RWPE2 (cell line): ENCODE measurements at places on chromosomes 7 and 10.

GRCh38 chr10:102514487-102515311 is 10.9 kb downstream of the SUFU start:
- peak; percentile 19 for DNase-seq

GRCh38 chr7:36682102-36682501 is 42.2 kb downstream of the AOAH start:
- no peak for DNase-seq

GRCh38 chr10:120962756-120963593 is 111.8 kb downstream of the WDR11 start:
- no peak for DNase-seq

DNA sequence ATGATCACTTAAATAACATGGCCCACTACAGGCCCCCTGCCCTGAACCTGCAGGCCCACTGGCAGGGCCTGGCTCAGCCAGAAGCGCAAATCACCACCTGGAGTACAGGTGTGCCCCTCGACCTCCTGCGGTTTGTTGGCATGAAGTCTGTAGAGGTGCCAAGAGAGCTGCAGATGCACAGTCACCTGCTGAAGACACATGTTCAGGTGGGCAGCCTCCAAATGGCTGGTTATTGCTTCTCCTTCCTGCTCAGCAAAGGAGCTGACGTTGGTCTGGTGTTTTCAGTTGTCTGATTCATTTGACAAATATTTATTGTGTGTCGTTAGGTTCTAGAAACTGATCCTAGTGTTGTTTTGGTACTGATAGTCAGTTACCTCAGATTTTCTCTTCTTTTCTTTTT is 29.0 kb downstream of the DHTKD1 start:
- peak; percentile 67 for DNase-seq

DNA sequence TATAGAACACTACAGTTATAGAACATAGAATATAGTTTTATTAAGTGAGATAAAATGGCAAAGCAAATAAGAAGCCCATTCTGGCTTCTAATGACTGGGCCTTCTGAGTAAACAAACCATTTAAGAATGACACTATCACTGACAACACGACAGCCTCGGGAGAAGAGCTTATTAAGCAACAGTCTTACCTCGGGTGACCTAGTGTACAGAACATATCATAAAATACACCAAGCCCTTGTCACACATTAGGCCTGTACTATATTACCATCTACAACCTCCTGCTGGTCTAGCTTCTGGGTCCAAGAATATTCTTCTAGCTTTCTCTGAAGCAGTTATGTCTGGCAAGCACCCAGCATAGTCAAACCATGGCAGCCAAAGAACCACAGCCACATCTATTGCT is 32.0 kb downstream of the CCDC186 start:
- no peak for DNase-seq

DNA sequence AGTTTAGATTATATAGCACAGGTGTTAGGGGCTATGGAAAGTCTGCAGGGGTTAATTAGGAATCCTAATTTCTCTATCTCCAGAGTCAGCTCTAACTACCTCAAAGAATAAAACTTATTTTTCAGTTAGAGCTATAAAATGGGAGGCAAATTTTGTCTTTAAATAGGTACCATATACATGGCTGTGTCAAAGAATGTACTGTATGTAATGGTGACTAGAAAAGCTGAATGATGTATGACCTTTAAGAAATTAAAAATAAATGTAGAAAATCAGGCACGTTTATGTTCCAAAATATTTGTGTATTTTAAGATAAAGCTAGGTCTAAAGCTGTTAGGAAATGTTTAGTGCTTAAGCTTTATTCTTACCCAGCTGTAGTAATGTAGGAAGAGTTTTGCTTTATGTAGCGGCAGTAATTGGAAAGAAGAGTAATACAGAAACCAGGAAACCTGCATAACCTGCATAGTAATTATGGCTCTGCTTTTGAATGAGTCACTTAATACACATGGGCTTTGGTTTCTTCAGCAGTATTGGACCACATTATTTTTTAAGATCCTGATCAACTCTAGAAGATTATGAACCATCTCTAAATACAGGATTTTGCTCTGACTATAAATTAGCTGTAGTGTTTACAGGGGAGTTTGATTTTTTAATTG is 85.0 kb downstream of the KMT2E start:
- no peak for DNase-seq

DNA sequence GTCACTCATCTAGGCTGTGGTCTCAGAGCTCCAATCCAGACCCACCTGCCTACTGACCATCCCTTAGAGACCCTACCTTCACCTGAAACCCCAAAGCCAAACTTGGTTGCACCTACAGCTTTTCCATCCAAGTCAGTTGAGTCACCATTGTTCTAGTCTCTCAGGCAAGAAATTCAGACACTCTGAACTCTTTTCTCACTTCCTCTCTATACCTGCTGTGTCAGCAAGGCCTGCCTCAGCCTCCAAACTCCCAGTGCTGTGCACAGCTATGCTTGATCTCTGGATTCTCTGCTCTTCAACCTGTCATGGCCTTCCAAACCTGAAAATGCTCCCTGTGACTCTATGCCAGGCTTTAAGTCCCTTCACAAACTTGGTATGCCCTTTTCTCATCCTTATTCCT is 47.4 kb upstream of the MTURN start:
- DNase-seq = no peak

GRCh38 chr7:33107136-33108066 is 1.8 kb downstream of the RP9 start:
- DNase-seq = no peak

DNA sequence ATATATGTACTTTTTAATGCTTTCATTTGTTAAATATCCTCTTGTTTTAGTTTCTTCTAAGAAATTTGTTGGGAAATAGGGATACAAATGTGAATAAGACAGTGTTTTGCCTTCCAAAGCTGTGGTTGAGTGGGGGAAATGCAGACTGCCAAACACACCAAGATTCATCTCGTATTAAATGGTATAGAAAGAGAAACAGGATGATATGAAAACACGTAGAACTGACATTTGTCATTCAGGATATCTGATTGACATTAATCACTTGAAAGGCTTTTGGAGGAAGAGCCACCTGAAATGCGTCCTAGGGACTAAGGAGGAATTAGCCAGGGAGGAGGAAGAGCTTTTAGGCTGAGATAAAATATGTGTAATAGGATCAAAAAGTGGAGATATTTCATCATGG is 287.4 kb upstream of the SEMA3C start:
- DNase-seq = no peak

GRCh38 chr7:133584956-133585668 is 332.2 kb downstream of the EXOC4 start:
- no peak for DNase-seq

DNA sequence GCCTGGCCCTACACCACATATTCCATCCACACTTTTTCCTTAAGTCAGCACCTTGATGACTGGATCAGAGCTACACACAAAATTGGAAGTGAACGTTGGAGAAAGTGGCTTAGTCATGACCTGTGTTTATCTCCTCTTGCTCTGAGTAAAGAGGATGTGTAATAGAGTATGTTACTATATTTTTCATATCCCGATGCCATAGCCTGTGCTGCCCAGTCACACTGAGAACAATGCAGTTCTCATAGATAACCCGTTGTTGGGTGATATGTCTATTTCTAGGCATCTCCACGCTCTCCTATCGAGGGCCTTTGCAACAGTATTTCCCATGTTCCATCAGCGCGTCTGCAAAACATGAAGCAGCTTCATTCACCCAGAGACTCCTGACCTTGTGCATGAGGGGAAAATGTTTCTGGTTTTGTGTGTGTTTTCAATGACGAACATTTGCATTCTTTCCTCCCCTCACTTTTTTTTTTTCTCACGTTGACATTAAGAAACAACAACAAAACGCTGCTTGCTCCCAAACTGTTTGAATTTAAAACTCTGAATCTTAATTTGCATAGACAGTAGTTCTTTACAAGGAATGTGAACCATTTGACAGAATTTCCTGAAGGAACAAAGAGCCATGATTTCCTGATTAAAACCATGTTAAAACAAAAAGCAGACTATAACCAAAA is 43.4 kb downstream of the GRK5 start:
- no peak for DNase-seq

GRCh38 chr10:71739358-71739900 is 19.9 kb upstream of the C10orf105 start:
- no peak for DNase-seq

GRCh38 chr10:43292755-43293676 is 26.2 kb upstream of the RASGEF1A start:
- no peak for DNase-seq

GRCh38 chr7:23373151-23374004 is 74.2 kb downstream of the MALSU1 start:
- no peak for DNase-seq

DNA sequence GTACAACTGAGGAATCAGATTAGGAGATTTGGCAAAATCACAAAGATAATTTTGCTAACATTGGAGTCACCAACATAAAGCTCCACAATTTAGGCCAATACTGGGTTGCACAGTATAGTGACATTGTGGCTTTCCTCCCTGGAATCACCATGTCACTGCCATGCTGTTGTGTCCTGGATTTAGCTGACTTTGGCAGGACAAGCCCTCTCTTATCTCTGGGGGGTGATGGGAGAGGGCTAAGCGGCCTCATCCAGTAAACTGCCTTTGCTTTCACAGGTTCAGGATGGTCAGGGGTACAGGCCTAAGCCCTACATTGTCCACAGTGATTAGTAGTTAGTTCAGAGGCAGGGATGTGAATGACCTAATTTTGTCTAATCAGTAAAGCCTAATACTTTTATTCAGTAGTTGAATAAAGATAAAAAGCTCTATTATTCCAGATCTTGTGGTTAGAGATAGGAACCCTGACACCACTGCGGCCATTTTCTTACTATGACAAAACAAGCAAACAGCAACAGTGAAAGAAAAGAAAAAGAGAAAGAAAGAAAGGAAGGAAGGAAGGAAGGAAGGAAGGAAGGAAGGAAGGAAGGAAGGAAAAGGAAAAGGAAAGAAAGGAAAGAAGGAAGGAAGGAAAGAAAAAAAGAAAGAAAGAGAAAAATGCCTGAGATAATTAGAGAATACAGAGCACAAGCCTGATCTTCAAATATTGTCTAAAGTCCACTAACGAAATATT is 140.1 kb downstream of the ETV1 start:
- DNase-seq = no peak

DNA sequence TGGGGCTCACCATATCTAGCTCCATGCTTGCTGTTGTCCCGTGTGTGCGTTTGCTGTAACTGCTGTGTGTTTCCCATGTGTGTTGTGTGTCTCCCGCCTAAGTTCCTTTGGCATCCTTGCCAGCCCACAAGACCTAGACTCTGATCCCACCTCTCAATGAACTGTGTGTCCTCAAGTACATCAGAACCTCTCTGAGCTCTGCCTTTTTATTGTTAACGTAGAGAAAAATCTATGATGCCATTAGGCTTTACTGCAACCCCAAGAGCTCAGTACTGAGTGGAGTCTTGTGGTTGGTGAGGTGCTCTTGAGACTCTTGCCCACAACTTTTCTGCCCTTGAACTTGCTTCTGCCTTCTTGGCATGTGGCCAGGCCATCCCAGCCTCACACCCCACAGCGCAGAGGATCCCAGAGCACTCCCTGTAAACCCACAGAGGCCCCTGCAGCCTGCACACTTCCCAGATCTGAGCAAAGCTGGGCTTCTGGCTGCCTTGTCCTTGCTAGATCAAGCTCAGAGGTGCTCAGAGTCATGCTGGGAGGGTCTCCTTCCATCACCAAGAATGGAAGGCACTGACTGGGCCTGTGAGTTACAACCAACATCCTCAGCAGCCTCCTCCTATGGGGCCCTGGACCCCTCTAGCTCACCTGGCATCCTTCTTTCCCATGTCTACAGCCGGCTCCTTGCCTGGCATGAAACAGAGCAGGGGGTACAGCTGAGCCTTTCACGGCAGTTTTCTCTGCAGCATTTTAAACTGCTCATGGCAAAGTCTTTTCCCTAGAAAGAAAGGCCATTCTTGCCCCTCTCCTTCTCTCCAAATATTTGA is 643.4 kb downstream of the ACTR3B start:
- no peak for DNase-seq

DNA sequence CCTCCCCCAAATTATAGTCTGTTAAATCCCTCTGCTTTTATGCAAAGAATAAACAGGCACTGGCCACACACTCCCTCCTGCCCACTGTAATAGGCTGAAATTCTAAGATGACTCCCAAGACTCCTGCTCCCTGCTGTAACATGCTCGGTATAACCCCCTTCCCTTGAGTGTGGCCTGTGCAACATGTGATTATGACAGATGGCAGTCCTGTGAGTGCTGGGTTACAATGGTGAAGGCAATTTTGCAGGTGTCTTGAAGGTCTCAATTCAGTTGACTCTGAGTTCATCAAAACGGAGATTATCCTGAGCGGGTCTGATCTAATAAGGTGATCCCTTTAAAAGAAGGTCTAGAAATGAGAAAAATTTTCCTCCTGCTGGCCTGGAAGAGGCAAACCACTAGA is 55.9 kb downstream of the CREB3L2 start:
- no peak for DNase-seq

- no peak for DNase-seq
These were observed 90.5 kb downstream of the EZH2 start for GRCh38 chr7:148793590-148793989.

- no peak for DNase-seq
These were observed 242.1 kb upstream of the C7orf33 start for GRCh38 chr7:148348466-148348865.

- no peak for DNase-seq
These were observed 87.5 kb downstream of the NEBL start for GRCh38 chr10:20809631-20810030.

DNA sequence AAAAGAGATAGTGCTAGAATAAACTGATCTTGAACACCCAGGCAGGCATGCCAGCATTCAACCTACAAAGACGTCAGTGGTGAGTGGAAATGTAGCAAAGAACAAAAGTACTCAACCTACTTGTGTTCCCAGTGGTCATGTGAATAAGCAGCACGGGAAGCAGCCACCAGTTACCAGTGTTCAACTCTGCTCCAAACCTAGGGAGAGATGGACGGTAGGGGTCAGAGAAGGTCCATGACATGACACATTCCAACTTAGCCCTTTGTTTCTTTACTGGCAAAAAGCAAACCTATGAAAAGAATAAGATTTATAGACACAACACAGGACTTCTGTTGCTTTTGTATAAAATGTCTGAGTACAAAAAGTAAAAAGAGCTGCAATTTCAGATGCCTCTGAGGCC is 511.4 kb downstream of the XPNPEP1 start:
- DNase-seq = no peak
